Naive thymus-derived CD4-positive, alpha-beta T cell (primary cell): ENCODE measurements at places on chromosomes 6 and 20. TPM values are rescaled to one million over a fixed set of nuclear protein-coding genes. Genes with fewer than 3 reads are reported as not detected.

- no peak overlapping the region for H3K27ac ChIP-seq
- no peak overlapping the region for H3K4me3 ChIP-seq
- no peak for DNase-seq
- no peaks in the 10 kb centered on the region for H3K27me3 ChIP-seq
Measured at GRCh38 chr6:146433881-146434731, 109.5 kb upstream of the RAB32 start.

- H3K27ac ChIP-seq: no peak overlapping the region
- no peaks in the 10 kb centered on the region for H3K36me3 ChIP-seq
- H3K4me3 ChIP-seq: no peak overlapping the region
- no peaks in the 10 kb centered on the region for H3K4me1 ChIP-seq
Measured at GRCh38 chr6:113011389-113011788, 664.3 kb downstream of the RFPL4B start.

DNA sequence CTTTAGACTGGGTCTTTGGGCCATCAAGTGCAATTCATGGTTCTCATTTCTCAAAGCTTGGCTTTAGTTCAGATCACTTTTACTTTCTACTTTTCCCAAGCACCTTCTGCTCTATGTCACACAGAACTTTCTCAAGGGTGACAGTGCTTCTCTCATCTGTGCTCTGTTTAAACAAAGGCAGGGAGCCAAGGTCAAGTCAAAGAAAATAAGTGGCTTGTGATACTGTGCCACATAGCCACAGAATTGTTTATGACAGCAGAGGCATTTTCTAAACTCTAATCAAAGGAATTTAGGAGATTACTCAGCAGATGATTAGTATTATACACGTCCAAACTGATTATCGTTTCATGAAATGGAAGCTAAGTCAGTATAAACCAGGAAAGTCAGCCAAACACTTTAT, 348.0 kb downstream of the HDGFL1 start:
- DNase-seq: no peak
- no peak overlapping the region for H3K27ac ChIP-seq
- H3K4me1 ChIP-seq: no peaks in the 10 kb centered on the region
- no peaks in the 10 kb centered on the region for H3K36me3 ChIP-seq
- no peak overlapping the region for H3K4me3 ChIP-seq

- H3K36me3 ChIP-seq: no peaks in the 10 kb centered on the region
- no peaks in the 10 kb centered on the region for H3K4me1 ChIP-seq
- DNase-seq: no peak
- H3K27me3 ChIP-seq: no peaks in the 10 kb centered on the region
Measured at GRCh38 chr20:6940048-6940447, 172.6 kb downstream of the BMP2 start.

GRCh38 chr6:82246802-82247504, 591 bp downstream of the IBTK start:
- H3K4me3 ChIP-seq: peak overlapping the region; percentile 87
- DNase-seq: no peak
- H3K27ac ChIP-seq: peak overlapping the region; percentile 85
- H3K36me3 ChIP-seq: peaks cover 8% of the 10 kb centered on the region
- H3K4me1 ChIP-seq: peaks cover 15% of the 10 kb centered on the region

DNA sequence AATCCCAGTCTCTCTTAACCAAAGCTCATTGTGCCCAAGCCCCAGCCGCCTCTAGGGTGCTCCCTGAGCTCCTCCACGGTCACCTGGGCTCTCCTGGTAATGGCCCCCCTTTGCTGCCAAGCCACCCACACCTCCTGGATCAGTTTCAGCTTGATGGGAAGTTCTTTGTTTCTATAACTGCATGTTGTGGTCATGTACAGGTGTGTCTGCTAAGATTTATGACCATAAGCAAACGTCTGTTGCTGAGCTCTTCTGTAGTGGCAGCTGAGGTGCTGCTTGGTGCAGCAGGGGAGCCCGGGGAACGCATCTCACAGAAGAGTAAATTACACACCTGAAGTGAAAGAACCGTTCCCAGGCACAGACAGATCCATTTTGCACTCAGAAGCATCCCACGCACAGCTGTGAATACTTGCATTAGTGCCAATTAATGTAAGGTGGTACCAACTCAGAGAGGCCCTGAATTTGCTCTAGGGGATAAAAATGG, 194.6 kb upstream of the ARID1B start:
- no peaks in the 10 kb centered on the region for H3K4me1 ChIP-seq
- H3K36me3 ChIP-seq: no peaks in the 10 kb centered on the region
- H3K4me3 ChIP-seq: no peak overlapping the region
- H3K27me3 ChIP-seq: no peaks in the 10 kb centered on the region
- DNase-seq: no peak

DNA sequence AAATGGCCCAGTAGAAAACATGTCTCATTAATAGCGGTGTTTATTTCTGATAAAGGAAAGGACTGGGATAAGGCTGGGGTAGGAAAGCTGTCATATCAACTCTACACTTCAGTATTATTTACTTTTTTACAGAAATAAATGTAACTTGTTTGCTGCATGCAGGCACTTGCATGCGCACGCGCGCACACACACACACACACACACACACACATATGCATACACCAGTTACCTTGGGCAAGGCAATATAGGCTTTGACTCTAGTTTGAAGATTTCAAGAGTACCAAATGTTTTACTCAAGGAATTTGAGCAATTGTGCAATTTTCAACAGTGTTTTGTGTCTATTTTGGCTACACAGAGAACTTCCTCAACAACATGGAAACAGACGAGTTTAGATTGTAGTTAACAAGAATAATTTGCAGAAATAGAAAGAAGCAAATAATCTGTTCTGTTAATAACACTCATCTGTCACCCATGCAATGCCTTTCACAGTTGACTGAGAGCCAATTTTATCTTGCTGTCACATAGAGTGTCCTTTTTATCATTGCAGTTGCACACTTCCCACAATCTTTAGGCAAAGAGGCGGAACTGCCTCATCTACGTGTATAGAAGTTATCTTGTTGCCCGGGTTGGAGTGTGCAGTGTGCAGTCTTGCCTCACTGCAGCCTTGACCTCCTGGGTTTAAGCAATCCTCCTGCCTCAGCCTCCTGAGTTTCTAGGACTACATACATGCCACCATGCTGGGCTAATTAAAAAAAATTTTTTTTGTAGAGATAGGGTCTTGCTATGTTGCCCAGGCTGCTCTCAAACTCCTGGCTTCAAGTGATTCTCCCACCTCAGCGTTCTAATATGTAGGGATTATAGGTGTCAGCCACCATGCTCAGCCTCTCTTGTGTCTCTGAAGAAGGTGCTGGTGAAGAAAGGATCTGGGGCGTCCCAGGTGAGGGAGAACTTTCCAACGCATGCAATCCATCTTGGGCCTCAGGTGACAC, 74.8 kb upstream of the SHLD1 start:
- H3K27me3 ChIP-seq: no peaks in the 10 kb centered on the region
- DNase-seq: no peak
- no peaks in the 10 kb centered on the region for H3K4me1 ChIP-seq
- no peaks in the 10 kb centered on the region for H3K36me3 ChIP-seq

GRCh38 chr20:50712771-50713656, 18.4 kb upstream of the PARD6B start:
- no peak overlapping the region for H3K27ac ChIP-seq
- no peaks in the 10 kb centered on the region for H3K4me1 ChIP-seq
- DNase-seq: no peak
- no peak overlapping the region for H3K4me3 ChIP-seq

DNA sequence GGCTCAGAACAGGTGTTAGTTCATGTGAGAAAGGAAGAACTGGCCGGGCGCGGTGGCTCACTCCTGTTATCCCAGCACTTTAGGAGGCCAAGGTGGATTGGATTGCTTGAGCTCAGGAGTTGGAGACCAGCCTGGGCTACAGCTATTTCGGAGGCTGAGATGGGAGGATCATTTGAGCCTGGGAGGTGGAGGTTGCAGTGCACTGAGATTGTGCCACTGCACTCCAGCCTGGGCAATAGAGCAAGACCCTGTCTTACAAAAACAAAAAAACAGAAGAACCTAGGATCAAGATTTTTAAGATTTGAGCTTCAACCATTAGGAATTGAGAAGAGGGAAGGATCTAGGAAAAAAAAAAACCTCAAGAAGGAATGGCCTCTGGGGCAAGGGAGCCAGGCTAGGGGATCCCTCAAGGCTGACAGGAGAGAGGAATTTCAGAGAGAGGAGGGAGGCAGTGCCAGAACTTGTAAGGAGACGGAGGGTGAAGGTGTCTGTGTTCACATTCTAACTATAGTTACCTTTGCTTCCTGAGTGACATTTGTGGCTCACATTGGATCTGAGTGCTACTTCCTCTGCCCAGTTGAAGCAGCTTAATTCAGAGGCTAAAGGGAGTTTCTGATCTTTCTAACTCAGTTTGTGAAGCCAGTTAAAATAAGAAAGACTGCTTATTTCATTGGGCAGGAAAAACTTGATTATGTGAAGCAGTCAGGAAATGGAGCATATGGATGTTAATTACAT, 26.1 kb downstream of the CHMP4B start:
- no peak overlapping the region for H3K4me3 ChIP-seq
- H3K27ac ChIP-seq: no peak overlapping the region
- H3K36me3 ChIP-seq: peaks cover 12% of the 10 kb centered on the region
- DNase-seq: no peak
- peaks cover 8% of the 10 kb centered on the region for H3K4me1 ChIP-seq
- H3K27me3 ChIP-seq: no peaks in the 10 kb centered on the region

GRCh38 chr6:111502154-111502553, 19.1 kb upstream of the REV3L start:
- no peaks in the 10 kb centered on the region for H3K27me3 ChIP-seq
- DNase-seq: no peak
- H3K4me3 ChIP-seq: no peak overlapping the region
- H3K36me3 ChIP-seq: no peaks in the 10 kb centered on the region
- no peak overlapping the region for H3K27ac ChIP-seq
- no peaks in the 10 kb centered on the region for H3K4me1 ChIP-seq

- DNase-seq: no peak
- H3K4me1 ChIP-seq: peaks cover 25% of the 10 kb centered on the region
- H3K27ac ChIP-seq: peak overlapping the region; percentile 74
- peak overlapping the region; percentile 77 for H3K4me3 ChIP-seq
- no peaks in the 10 kb centered on the region for H3K27me3 ChIP-seq
Measured at GRCh38 chr6:119076173-119076572, 2.3 kb downstream of the FAM184A start.

GRCh38 chr6:7316658-7317533, 3.9 kb upstream of the SSR1 start:
- H3K36me3 ChIP-seq: peaks cover 7% of the 10 kb centered on the region
- no peak overlapping the region for H3K4me3 ChIP-seq
- H3K27ac ChIP-seq: no peak overlapping the region
- DNase-seq: no peak
- H3K27me3 ChIP-seq: no peaks in the 10 kb centered on the region
- peaks cover 8% of the 10 kb centered on the region for H3K4me1 ChIP-seq

DNA sequence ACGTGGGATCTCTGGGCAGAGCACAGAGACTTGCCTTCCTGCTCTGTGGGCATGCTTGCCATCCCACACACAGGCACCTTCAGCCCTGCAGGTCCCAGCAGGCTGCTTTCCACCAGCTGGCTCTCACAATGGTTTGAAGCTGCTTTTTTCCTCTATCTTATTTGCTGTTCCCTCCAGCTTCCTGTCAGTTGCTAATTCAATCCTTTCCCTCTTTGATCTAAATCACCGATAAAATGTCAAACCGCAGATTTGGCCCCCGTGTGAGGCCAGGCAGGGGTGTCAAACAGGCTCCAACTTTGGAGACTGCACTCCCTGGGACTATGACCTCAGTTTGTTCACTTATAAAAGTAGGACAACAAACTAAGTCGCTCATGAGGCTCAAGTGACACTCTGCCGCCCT, 40.6 kb upstream of the PCMTD2 start:
- no peak overlapping the region for H3K4me3 ChIP-seq
- no peaks in the 10 kb centered on the region for H3K4me1 ChIP-seq
- no peak overlapping the region for H3K27ac ChIP-seq

DNA sequence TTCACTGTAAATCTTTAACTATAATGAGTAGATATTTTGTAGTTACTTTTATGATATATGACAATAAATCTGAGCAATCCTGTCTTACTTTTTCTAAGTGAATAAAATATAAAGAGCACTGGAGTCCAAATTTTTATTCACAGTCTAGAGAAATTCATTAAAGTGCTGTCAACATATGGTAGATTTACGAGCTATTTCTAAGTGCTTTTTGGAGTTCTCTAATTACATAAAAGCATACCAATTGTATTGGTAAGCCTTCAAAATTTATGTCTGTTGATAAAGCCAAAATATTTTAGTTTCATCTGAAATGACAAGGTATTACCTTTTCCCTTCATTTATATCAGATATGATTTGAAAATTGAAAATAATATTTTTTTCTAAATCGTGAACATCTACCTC, 75.4 kb downstream of the MAN1A1 start:
- no peak for DNase-seq
- H3K27me3 ChIP-seq: no peaks in the 10 kb centered on the region
- no peak overlapping the region for H3K4me3 ChIP-seq
- H3K27ac ChIP-seq: no peak overlapping the region

DNA sequence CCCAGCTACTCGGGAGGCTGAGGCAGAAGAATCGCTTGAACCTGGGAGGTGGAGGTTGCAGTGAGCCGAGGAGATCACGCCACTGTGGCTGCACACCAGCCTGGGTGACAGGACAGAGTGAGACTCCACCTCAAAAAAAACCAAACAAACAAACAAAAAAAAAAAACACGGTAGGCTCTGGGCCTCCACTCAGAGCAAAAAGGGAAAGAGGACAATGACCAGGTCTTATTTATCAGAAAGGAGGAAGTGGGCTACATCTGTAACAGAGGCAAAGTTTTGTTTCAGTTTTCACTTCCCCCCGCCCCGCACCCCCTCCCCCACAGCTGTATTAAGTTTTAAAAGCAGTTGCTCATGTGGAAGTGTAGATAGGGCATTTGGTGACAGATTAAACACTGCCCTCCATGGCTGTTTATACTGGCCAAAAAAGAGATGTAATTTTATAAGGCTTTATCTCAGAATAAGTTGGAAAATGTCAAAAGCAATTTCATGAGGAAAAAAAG, 114.6 kb downstream of the RCAN2 start:
- no peak for DNase-seq
- no peak overlapping the region for H3K4me3 ChIP-seq
- no peaks in the 10 kb centered on the region for H3K4me1 ChIP-seq
- H3K36me3 ChIP-seq: no peaks in the 10 kb centered on the region
- H3K27me3 ChIP-seq: no peaks in the 10 kb centered on the region

The CAGE1 gene
- total RNA-seq: 0.48 TPM

The HFE gene
- total RNA-seq: 4.6 TPM
